ENCODE measurements at places on chromosomes 5 and 9.

DNA sequence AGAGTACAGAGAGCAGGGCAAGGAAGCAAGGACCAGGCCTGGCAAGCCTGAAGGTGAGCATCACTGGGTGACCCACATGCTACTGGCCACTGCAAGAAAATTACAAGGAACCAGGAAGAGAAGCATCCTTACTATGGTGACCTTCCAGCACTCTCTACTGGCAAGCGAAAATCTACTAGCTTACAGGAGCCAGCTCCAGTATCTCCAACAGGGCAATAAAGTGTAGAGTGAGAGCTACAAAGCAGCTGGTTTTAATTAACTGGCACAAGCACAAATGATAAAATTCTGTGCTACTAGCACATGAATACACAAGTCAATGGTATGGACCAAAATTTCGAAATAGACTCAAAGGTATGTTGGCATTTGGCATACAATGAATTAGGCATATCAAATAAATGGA lies 113.3 kb upstream of the CAST start:
- DNase-seq = peak; percentile 16

GRCh38 chr5:88502179-88503040 lies 233.8 kb upstream of the TMEM161B start:
- no peak for DNase-seq

- DNase-seq = no peak
These were observed 90.8 kb upstream of the EGFLAM start for GRCh38 chr5:38167562-38167996.

GRCh38 chr5:146218168-146218567 lies 14.8 kb downstream of the RBM27 start:
- no peak for DNase-seq

DNA sequence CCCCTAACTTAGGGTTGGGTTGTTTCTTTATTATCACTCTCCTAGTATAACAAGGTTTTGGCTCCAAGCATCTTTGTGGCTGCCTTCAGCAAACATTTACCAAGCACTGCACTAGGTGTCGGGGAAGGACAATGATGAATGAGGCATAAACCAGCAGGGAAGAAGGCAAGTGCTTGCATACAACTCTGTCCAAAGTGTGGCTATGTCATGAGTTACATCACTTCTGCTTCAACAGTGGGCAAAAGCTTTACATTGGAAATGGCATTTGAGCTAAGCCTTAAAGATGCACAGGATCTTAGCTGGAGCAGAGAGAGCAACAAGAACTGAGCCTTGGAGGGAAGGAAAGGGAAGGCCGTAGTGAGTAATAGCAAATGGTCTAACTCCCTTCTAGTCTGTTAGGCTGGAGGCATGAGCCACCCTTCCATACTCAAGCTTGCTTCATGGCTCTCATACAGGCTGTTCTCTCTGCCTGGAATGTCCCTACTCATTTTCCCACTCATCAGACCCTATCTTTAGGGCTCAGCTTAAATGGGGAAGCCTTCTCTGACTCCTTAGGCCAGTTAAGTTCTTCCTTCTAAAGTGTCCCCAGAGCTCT lies 121.8 kb downstream of the SEMA6A start:
- DNase-seq = no peak

- peak; percentile 85 for DNase-seq
These were observed 35.6 kb downstream of the DAB2IP start for GRCh38 chr9:121686930-121687541.

DNA sequence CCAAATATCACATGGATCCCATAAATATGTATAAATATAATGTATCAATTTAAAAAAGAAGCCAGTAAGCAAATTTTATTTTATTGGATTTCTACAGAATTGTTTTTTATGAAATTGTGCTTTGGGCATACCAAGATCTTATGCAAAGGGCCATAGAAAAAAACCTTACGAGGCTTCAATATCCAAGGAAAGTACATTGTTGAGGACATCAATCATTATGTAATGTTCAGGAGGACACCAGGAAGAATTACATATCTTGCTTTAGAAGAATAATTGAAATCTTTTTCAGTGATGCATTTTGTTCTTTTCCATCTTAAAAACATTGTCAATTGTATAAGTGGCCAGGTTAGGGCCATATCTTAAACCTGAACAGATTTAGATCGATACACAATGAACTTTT lies 187.8 kb upstream of the GAS1 start:
- DNase-seq = no peak

GRCh38 chr9:93491593-93492232 lies 38.3 kb upstream of the FAM120AOS start:
- DNase-seq = no peak

GRCh38 chr9:87239312-87239711 lies 258.4 kb upstream of the DAPK1 start:
- no peak for DNase-seq

DNA sequence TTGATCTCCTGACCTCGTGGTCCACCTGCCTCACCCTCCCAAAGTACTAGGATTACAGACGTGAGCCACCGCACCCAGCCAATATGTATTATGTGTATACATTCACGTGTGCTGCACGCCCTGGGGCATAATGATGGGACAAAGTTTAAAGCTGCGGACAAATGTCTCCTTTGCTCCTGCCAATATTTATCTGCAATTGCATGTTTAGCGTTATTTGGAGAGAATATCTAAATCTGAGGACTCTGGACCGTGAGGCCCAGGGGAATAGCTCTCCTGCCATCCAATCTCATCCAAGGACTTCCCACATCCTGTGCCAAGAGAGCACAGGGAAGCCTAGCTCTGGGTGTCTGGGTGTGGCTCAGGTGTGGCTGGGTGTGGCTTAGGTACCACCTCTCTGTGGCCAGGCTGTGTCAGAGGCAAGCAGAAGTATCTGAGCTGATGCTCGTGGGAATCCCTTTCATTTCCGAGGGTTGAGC lies 6.9 kb upstream of the BOD1 start:
- no peak for DNase-seq

DNA sequence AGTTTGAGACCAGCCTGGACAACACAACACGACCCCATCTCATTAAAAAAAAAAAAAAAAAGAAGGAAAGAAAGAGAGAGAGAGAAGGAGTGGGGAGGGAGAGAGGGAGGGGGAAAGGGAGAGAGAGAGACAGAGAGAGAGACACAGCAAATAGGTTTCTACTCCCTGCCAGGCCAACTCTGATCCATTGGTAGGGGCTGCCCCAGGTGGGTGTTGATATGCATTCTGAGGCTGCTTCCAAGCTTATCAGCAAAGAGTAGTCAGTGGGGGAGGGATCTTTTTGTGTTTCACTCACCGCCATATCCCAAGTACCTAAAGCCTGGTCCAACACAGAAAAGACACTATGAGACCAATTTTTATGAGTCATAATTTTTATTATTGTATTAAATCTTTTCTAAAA lies 57.0 kb upstream of the SAP30L start:
- no peak for DNase-seq

GRCh38 chr5:151917904-151918303 lies 6.7 kb downstream of the GLRA1 start:
- DNase-seq = no peak

- no peak for DNase-seq
These were observed 49.2 kb upstream of the TAF11L2 start for GRCh38 chr5:17448877-17449276.

- DNase-seq = no peak
These were observed 185.3 kb downstream of the AUH start for GRCh38 chr9:91176426-91176825.
